Stimulated activated CD4-positive, alpha-beta T cell treated with anti-CD3 and anti-CD28 coated beads, Interleukin-4, amount 100 ng/mL, for 24 hours (primary cell): ENCODE measurements at places on chromosomes 1 and 21.

GRCh38 chr1:172640111-172640510 lies 18.8 kb upstream of the FASLG start:
- no peak for DNase-seq

GRCh38 chr1:177812650-177813049 lies 157.2 kb downstream of the SEC16B start:
- DNase-seq = no peak

- no peak for DNase-seq
These were observed 138.3 kb upstream of the GPR52 start for GRCh38 chr1:174309490-174309889.

- DNase-seq = no peak
These were observed 152.4 kb downstream of the GABPA start for GRCh38 chr21:25887166-25887565.

DNA sequence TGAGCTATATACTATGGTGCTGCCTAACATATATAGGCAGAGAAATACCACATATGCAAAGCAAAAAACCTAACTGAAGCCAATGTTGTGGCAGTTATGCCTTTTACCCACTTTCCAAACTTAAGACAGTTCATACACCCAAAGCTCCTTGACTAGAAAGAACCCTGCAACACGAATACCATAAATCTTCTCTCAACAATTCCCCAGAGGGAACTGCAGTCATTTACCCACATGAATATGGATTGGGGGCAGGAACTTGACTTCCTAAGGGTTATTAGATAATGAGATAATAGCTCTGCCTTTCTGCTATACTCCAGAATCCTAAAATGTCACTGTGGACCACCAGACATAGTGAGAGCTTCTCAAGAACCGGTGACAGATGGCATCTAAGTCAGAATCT lies 2.9 kb upstream of the ASPM start:
- no peak for DNase-seq
